ENCODE measurements at places on chromosomes 2 and 18.
A peak's percentile ranks its signal among the peaks of the same experiment; 100 is the strongest.

DNA sequence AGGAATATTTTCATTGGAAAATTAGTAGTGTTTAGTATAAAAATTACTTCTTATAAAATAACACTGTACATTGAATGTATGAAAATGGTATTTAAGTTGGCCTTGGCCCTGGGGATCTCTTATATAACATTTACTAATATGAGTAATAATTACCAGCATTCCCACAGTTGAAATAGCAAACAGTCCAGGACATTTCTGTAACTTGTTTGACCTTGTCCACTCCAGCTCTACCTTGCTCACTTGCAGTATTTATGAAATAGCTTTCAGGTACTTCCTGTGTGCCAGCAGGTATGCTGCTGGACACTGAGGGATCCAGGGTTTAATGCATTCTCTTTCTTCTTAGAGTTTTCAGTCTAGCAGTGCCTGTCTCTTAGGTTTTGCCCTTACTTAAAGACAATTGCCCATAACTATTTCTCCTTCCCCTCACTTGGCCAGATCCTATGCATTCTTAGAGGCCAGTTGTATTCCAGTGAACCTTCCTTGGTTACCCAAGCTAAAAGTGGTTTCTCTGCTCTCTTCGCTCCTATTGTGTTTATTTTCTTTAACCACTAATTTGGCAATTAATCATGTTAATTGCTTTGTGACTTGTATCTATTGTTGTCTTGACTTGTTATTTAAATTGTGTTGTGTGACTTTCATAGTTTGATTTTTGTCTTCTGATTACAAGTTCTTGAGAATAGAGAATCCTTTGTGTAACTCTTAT lies 25.9 kb downstream of the BABAM2 start:
- DNase-seq = no peak

GRCh38 chr2:27634291-27634690 lies 5.4 kb downstream of the GPN1 start:
- DNase-seq = no peak

GRCh38 chr18:51801514-51801913 lies 538.5 kb upstream of the DCC start:
- DNase-seq = no peak

GRCh38 chr18:62938006-62938405 lies 222.7 kb downstream of the PHLPP1 start:
- no peak for DNase-seq

DNA sequence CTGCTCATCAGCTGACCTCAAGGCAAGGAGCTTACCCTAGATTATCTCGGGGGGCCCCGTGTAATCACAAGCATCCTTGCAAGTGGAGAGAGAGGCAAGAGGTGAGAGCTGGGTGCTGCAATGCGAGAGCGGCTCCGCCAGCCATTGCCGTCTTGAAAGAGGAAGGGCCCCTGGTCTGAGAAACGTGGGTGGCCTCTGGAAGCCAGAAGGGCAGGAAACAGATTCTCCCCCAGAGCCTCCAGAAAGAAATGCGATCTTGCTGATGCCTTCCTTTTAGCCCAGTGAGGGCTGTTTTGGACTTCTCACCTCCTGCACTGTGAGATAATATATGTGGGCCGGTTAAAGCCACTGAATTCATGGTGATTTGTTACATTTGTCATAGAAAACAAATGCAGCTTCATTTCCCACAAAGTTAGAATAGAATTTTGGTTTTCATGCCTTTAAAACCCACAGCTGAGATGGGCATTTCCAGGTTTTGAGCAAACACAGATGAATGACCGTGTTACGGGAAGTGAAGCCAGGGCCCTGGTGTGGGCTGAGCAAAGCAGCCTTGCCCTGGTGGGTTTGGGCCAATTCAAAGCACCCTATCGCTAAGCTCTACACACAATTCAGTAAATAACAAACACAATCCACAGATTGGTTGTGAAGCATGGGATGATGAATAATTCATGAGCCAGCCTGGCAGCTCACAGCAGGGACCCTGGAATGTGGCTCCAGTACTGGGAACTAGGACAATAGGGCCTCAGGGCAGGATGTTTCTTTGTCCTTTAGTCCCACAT lies 319.9 kb upstream of the HS6ST1 start:
- DNase-seq = peak; percentile 11

- no peak for DNase-seq
These were observed 23.4 kb downstream of the CDH2 start for GRCh38 chr18:28153485-28154065.

GRCh38 chr2:71614976-71615766 lies 161.8 kb downstream of the DYSF start:
- no peak for DNase-seq

DNA sequence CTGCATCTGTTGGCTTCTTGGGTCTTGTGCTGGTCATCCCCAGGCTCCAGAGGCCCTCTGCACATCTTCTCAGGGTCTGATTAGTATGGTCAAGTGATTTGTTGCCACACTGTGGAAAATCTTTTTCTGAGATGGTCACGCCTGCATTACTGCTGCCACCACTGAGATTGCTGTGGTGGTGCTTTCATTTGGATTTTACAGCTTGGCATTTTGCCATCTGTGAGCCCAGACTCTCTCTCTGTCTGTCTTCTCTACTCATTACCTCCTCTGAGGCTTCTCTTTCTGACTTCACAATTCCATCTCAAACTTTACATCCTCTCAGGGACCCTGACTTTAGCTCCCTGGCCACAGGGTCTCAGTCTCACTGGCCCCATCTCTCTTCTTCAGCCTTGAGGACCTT lies 154.6 kb downstream of the LRRTM1 start:
- DNase-seq = no peak

- DNase-seq = no peak
These were observed 27.9 kb downstream of the RRM2 start for GRCh38 chr2:10150436-10150835.

DNA sequence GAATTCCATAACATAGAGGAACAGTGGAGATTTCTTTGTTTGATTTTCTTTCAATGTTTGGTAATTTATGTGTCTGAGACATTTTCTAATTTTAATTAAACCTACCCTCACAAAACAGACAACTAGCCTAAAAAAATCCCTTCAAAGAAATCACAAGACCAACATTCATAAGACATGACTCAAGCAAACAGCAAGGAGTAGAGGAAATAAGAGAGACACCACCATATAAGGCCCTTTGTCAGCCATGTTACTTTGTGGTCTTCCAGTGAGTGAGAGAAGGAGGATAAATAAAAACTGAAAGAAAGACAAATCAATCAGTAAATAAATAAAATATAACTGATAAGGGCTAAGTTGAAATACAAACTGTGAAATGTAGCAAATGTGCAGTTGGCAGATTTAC lies 830.8 kb upstream of the SLC39A10 start:
- DNase-seq = no peak

DNA sequence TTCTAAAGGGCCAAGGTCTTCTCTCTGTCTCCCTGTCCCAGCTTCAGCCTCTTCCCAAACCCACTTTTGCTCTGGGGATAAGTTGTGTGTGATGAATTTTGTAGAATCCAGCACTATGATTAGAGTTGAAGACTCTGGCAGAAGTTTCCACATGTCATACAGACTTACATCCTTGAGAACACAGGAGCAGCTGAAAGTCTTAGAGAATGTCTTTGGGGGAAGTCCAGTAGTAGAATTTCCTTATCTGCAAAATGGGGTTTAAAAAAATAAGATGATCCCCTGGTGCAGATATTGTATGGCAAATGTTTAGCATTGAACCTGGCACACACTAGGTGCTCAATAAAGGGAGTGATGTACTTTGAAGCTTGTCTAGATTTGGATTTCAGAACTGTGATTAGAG lies 65.2 kb downstream of the TMEM247 start:
- no peak for DNase-seq

DNA sequence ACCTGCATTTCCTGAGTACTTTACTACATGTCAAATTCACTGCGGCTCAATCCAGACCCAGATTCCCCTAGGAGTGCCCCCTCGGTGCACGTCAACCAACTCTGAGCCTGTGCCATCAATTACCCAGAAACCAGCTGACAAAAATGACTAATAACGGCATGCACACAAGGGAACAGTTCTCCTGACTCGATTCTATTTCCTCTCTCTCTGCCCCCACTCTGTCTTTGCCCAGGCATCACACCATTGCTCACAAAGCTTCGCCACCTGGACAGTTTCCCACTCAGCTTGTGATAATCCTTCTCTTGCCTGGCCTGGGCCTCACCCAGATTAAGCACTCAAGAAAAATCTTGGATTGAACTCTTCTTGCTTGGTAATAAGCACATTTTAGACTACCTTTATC lies 115.3 kb upstream of the NDUFV2 start:
- peak; percentile 11 for DNase-seq

GRCh38 chr2:139033300-139033699 lies 253.1 kb upstream of the NXPH2 start:
- DNase-seq = no peak

DNA sequence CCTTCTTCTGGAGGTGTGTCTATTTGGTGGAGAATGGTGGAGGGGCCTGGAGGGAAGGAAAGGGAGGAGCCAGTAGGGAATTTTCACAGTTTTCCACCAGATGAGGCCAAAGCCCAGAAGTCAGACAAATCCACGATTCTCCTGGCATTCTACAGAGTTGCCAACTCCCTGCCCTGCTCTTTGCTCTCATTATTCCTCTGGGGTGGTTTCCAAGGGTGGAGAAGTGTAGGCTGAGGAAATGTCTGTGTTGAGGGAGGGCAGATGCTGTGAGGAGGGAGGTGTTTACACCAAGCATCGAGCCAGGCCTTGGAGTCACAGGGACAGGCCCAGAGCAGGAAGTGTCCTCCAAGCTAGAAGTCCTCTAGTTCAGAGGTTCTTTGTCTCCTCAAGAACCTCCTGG lies 124.1 kb upstream of the LGALSL start:
- DNase-seq = no peak

- no peak for DNase-seq
These were observed 1324.6 kb upstream of the NRXN1 start for GRCh38 chr2:52356556-52356955.

- DNase-seq = peak; percentile 95
These were observed 56.5 kb upstream of the CREB1 start for GRCh38 chr2:207473049-207473930.

DNA sequence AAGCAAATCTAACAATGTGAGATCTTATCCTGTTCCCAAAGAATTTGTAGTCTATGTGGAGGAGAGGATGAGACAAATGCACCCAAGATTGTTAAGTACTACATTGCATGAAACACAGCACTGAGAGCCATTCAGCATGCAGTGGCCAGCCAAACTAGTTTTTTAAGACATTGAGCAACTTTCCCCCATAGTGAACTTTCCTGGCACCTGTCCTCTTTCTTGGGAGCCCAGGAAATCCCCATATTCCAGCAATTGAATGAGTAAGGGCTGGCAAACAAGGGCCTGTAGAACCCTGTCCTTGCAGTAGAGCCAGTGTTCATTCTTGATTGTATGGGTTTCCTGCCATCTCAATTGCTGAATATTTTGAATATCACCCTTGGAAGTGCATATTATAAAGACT lies 58.8 kb upstream of the FIGN start:
- no peak for DNase-seq

Measured in NCI-H1694 treated with DMSO at 0.1 percent for 48 hours (cell line).